DND-41 (cell line): ENCODE measurements at places on chromosomes 3 and 15.

DNA sequence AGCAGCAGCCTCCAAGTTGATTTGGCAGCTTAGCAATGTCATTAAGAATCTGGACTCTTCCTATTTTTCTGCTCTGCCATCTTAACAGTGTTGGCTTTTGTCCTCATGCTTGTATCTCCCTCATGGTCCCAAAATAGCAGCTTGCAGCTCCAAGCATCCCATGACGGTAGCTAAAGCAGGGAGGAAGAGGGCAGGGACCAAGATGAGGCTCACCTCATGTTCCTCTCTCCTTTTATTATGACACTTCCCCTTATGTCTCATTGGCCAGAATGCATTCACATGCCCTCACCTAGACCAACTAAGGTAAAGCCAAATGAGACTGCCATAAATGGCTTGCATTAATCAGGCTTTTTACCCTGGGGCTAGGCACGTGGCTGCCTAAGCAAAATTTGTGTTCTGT lies 382.4 kb downstream of the SHQ1 start:
- DNase-seq, result no peak
- H3K36me3 ChIP-seq, result no peaks in the 10 kb centered on the region
- H3K4me3 ChIP-seq, result no peak overlapping the region
- no peak overlapping the region for H3K27ac ChIP-seq
- no peaks in the 10 kb centered on the region for H3K4me1 ChIP-seq
- H3K27me3 ChIP-seq, result peaks cover 13% of the 10 kb centered on the region

DNA sequence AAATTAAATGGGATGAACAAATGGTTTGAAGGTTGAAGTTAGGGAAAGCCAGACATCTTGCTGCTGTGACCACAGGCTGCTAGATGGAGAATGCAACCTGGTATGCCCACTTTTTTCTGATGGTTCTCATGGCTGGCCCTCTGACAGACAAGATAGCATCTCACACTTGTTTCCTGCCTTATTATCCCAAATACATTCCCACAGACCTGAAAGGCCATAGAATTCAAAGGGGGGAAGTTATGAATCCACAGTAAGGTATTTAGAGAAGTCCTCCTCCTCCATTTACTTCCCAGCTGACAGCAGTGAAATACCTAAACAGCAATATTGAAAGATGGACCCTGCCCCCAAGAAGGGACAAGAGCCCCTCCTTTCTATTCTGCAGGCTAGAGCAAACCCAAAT lies 32.4 kb downstream of the LEO1 start:
- H3K36me3 ChIP-seq, result peaks cover 60% of the 10 kb centered on the region
- H3K4me3 ChIP-seq, result no peak overlapping the region
- no peak for DNase-seq
- no peaks in the 10 kb centered on the region for H3K27me3 ChIP-seq
- H3K27ac ChIP-seq, result no peak overlapping the region

GRCh38 chr3:35832140-35832571 lies 192.8 kb downstream of the ARPP21 start:
- no peaks in the 10 kb centered on the region for H3K4me1 ChIP-seq
- no peak overlapping the region for H3K27ac ChIP-seq
- H3K27me3 ChIP-seq, result no peaks in the 10 kb centered on the region
- H3K4me3 ChIP-seq, result no peak overlapping the region

- H3K36me3 ChIP-seq, result no peaks in the 10 kb centered on the region
- H3K4me3 ChIP-seq, result no peak overlapping the region
- no peaks in the 10 kb centered on the region for H3K27me3 ChIP-seq
- no peak for DNase-seq
- H3K27ac ChIP-seq, result no peak overlapping the region
Observed at GRCh38 chr15:77384086-77384485, 35.8 kb downstream of the PEAK1 start.

DNA sequence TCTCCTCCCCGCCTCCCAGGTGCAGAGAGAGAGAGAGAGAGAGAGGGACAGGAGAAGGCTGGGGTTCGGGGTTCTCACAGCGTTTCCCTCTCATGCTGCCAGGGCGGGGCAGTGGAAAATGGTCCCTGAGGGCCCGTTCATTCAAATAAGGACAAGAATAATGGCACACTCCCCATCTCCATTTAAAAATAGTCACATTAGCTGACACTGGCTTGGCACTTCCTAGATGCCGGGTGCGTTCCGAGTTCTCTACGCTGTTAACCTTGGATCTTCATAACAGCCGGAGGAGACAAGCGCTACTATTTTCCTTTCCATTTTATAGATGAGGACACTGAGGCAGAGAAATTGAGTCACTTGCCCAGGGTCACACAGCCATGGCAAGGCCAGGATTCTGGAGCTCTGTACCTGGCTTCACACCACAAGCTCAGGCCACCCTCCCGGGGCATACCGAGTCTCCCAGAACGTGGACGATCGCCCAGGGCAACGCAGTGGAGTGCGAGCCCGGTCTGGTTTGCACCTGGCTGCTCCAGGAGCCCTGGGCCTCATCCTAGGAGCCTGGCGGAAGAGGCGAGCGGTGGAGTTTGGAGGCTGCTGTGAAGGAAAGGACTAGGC lies 608 bp upstream of the SLC6A6 start:
- DNase-seq, result no peak
- H3K36me3 ChIP-seq, result no peaks in the 10 kb centered on the region
- peak overlapping the region; percentile 95 for H3K4me3 ChIP-seq
- no peaks in the 10 kb centered on the region for H3K27me3 ChIP-seq

- no peaks in the 10 kb centered on the region for H3K27me3 ChIP-seq
- H3K27ac ChIP-seq, result no peak overlapping the region
- no peak overlapping the region for H3K4me3 ChIP-seq
- H3K36me3 ChIP-seq, result no peaks in the 10 kb centered on the region
- H3K4me1 ChIP-seq, result no peaks in the 10 kb centered on the region
Observed at GRCh38 chr3:29646043-29646442, 365.2 kb downstream of the RBMS3 start.

GRCh38 chr3:31724651-31725050 lies 191.9 kb downstream of the STT3B start:
- H3K4me1 ChIP-seq, result no peaks in the 10 kb centered on the region
- H3K4me3 ChIP-seq, result no peak overlapping the region
- no peak overlapping the region for H3K27ac ChIP-seq
- no peak for DNase-seq
- no peaks in the 10 kb centered on the region for H3K27me3 ChIP-seq

DNA sequence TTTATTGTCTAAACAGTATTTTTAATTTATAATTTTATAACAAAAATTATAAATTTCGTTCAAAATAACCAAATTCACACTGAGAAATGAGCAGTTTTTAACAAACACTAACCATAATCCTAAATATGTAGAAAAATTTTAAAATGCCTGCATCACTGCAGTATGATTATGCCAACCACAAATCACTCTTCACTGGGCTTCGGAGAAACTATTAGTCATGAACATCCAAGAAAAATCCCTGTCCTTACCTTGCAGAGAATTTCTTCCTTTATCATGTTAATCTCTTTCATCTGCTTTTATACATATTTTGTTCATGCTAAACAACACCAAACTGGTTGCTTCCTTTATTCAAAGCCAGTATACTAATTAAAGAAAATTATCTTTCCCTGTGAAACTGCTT lies 511.0 kb upstream of the ALCAM start:
- H3K4me1 ChIP-seq, result no peaks in the 10 kb centered on the region
- H3K27me3 ChIP-seq, result no peaks in the 10 kb centered on the region
- no peak for DNase-seq
- no peak overlapping the region for H3K4me3 ChIP-seq
- no peak overlapping the region for H3K27ac ChIP-seq
- H3K36me3 ChIP-seq, result no peaks in the 10 kb centered on the region

DNA sequence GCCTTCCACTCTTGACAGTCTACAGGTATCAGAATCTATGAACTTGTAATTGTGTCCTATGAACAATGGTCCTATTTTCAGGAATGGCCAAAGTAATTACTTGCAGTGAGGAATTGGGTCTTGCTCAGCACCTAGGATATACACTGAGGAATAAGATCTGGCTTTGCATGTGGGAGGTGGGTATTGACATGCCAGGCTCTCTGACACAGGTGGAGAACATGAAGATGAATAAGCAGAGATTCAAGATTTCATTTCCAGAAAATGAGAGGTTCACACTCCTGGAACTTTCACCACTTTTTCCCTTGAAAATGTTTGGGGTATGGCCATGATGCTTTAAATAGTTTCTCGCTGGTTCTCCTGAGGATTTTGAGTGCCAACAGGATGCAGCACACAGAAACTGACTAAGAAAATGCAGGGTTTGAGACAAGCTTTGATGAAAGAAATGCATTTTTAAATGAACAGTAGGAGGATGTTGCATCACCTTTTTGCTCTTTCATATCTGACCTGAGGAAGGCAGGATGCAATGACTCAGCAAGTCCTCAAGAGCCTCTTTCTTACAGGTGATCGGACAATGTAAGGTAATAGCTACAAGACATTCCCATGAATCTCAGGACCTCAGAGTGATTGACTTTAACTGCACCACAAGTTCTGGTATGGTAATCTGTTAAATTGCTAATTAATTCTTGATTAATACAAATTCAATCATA lies 3.7 kb downstream of the HRG start:
- no peaks in the 10 kb centered on the region for H3K4me1 ChIP-seq
- no peak overlapping the region for H3K27ac ChIP-seq
- H3K36me3 ChIP-seq, result no peaks in the 10 kb centered on the region
- H3K27me3 ChIP-seq, result no peaks in the 10 kb centered on the region
- DNase-seq, result no peak

GRCh38 chr15:51536965-51537574 lies 85.5 kb downstream of the DMXL2 start:
- no peak overlapping the region for H3K27ac ChIP-seq
- H3K27me3 ChIP-seq, result no peaks in the 10 kb centered on the region
- H3K4me3 ChIP-seq, result no peak overlapping the region
- no peaks in the 10 kb centered on the region for H3K4me1 ChIP-seq
- no peak for DNase-seq
- H3K36me3 ChIP-seq, result peaks cover 8% of the 10 kb centered on the region; the same call in 1 of the 2 replicates

DNA sequence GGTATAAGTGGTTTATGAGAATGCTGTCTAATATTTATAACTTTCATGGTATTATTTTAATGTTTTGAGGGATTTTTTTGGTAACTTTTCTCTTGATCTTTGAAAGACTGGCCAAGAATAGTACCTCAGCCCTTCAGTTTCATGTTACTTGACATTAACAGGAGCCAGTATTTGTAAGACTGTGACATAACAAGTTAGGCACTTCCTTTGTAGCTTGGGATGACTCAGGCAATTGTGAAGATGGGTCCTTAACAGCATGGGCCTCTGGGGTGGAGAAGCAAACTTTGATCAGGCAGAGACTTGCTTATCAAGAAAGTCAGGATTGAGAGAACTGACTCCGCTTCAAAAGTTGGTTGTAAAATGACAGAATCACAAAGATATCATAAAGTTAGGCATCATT lies 9.5 kb downstream of the LRRC49 start:
- H3K4me3 ChIP-seq, result no peak overlapping the region
- no peak for DNase-seq
- no peaks in the 10 kb centered on the region for H3K4me1 ChIP-seq
- H3K27ac ChIP-seq, result no peak overlapping the region

DNA sequence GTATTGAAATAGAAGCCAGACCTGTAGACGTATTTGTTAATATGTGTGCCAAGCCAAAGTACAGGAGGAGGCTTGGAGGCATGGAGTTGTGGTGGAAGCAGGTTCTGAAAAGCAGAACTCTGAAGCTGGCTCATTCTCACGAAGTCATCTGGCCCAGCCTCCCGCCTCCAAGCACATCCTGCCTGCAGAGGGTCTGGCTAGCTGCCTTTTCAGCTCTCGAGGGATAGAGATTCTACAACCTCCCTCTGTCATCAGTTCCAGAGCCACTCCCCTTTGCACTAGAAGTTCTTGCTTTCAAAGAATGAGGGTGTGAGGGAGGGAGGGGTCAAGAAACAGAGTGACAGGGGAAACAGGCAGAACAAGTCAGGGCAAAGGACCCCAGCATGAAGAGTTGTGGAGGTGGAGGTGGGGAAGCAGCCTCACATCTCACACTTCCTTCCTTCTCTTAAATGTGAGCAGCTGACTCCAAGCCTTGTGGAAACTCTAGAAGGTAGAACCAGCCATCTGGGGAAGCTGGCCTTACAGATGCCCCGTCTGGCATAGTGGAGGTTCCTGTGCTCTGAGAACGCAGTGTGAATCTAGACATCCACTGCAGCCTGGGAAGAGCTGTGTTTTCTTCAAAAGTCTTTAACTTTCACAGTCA lies 95.3 kb downstream of the SLC49A4 start:
- no peaks in the 10 kb centered on the region for H3K27me3 ChIP-seq
- no peak overlapping the region for H3K27ac ChIP-seq
- H3K4me1 ChIP-seq, result peaks cover 14% of the 10 kb centered on the region
- no peaks in the 10 kb centered on the region for H3K36me3 ChIP-seq

DNA sequence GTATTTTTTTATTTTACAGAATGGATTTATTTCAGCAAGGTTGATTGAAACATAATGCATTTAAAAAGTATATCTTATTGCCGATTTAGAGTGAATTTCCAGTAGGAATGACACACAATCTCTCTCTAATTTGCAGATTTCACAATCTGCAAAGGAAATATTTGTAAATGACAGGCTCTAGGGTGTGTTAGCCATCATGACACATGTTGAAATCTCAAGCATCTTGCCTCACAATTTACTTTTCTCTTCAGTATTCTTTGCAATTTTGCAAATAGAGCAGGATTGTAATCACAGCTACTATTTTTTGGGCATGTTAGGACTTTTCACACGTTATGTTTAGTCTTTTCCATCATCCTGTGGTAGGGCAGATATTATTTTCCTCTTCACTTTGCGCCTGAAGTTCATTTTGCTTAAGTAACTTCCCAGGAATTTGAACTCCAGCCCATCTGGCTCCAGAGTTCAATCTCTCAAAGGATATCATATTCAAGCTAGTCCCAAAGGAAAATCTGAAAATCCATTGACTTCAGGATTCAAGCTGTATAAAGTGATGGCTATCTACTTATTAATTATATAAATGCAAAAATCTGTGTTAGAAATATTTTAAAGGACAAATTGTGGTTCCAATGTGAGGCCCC lies 55.4 kb downstream of the ATP13A4 start:
- DNase-seq, result no peak
- H3K4me1 ChIP-seq, result no peaks in the 10 kb centered on the region
- H3K27me3 ChIP-seq, result peaks cover 2% of the 10 kb centered on the region
- no peaks in the 10 kb centered on the region for H3K36me3 ChIP-seq

DNA sequence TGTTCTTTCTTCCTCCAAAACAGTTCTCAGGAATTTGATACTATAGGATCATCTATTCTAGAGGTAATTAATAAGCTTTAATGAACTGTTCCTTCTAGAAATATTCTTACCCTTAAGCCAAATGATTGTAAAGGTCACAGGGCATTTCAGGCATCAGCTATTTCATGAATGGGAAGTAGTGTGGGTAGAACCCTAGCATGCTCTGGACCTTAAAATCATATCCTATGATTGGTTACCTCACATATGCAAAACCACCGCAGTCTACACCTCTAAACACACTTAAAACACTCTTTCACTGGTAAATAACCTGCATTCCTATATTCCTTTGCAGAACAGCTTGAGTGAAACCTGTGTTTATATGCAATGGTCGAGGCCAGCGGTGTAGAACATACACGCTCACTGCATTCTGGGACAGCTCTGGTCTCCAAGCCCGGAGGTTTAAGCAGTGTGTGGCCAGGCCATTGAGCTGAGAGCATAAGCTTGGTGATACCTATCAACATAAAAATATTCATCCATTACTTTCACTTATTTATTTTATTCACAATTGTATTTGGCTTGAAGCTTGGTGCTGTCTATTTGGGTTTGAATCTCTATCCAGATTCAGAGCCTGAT lies 87.7 kb upstream of the RASGRP1 start:
- no peak for DNase-seq
- H3K27ac ChIP-seq, result peak overlapping the region; percentile 83
- H3K27me3 ChIP-seq, result no peaks in the 10 kb centered on the region
- H3K4me3 ChIP-seq, result no peak overlapping the region
- peaks cover 44% of the 10 kb centered on the region for H3K4me1 ChIP-seq

GRCh38 chr15:65254758-65255157 lies 31.9 kb downstream of the PARP16 start:
- H3K4me3 ChIP-seq, result no peak overlapping the region
- no peak overlapping the region for H3K27ac ChIP-seq
- DNase-seq, result no peak
